IMR-90 (cell line): ENCODE measurements at places on chromosomes 5 and 9. TPM values are rescaled to one million over a fixed set of nuclear protein-coding genes. Genes with fewer than 3 reads are reported as not detected.

The PWWP2A gene
- total RNA-seq = 12.5 and 14.4 TPM in 2 replicates

- H3K27ac ChIP-seq = no peak overlapping the region
- H3K36me3 ChIP-seq = no peaks in the 10 kb centered on the region
- peaks cover 2% of the 10 kb centered on the region; the same call in 1 of the 2 replicates for H3K4me1 ChIP-seq
- H3K27me3 ChIP-seq = peaks cover 60% of the 10 kb centered on the region
- H3K4me3 ChIP-seq = no peak overlapping the region
- DNase-seq = no peak
Measured at GRCh38 chr9:121445986-121446385, 53.7 kb downstream of the GGTA1 start.

The FGF1 gene
- 7.7 and 8.1 TPM in 2 replicates for total RNA-seq

DNA sequence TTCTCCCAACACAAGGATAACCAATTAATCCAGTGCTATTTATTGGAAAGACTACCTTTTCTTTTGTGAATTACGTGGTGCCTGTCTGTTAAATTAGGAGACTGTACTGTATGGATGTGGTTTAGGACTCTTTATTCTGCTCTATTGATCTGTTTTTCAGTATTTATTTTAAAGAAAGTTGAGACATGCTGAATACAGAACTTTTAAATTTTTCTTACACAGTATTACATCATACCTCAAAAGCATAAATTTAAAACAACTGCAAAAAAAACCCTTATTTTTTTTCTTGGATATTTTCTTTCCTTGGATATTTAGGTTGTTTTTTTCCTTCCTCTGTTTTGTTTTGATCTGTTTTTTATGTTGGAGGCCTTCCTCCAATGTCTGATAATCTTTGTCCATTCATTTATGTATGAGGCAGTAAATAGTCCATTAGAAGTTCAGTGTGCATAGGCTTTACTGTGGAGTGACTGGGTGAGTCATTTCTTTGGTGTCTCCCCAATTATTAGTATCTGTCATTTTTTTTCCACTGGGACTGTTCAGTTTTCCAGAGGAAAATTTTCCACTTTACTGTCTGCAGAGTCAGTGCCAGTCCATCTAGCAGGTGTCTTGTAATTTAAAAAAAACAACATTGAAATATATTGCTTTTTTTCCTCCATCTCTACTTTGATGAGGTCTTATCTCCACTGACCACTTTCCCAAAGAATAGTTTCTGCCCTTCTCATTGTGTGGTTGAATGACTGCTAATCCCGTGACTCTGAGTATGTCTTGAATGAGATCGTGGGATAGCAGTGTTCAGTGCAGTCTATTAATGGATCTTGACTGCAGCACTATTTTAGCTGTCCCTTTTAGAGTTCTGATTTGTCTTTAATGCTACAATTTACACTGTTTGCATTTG, 15.2 kb downstream of the CYSTM1 start:
- no peak overlapping the region for H3K27ac ChIP-seq
- H3K36me3 ChIP-seq = no peaks in the 10 kb centered on the region
- no peaks in the 10 kb centered on the region for H3K4me1 ChIP-seq
- no peaks in the 10 kb centered on the region for H3K27me3 ChIP-seq
- peak; percentile 78 for DNase-seq
- H3K4me3 ChIP-seq = no peak overlapping the region

- no peaks in the 10 kb centered on the region for H3K27me3 ChIP-seq
- no peak overlapping the region for H3K27ac ChIP-seq
- no peak for DNase-seq
- no peak overlapping the region for H3K4me3 ChIP-seq
Measured at GRCh38 chr5:65539827-65540226, 23.1 kb downstream of the CENPK start.

The N4BP3 gene
- total RNA-seq = under 0.01 and 0.18 TPM in 2 replicates

GRCh38 chr5:1354576-1354975, 9.7 kb upstream of the CLPTM1L start:
- peaks cover 34% of the 10 kb centered on the region for H3K27me3 ChIP-seq
- DNase-seq = no peak
- H3K36me3 ChIP-seq = no peaks in the 10 kb centered on the region
- H3K4me3 ChIP-seq = no peak overlapping the region

DNA sequence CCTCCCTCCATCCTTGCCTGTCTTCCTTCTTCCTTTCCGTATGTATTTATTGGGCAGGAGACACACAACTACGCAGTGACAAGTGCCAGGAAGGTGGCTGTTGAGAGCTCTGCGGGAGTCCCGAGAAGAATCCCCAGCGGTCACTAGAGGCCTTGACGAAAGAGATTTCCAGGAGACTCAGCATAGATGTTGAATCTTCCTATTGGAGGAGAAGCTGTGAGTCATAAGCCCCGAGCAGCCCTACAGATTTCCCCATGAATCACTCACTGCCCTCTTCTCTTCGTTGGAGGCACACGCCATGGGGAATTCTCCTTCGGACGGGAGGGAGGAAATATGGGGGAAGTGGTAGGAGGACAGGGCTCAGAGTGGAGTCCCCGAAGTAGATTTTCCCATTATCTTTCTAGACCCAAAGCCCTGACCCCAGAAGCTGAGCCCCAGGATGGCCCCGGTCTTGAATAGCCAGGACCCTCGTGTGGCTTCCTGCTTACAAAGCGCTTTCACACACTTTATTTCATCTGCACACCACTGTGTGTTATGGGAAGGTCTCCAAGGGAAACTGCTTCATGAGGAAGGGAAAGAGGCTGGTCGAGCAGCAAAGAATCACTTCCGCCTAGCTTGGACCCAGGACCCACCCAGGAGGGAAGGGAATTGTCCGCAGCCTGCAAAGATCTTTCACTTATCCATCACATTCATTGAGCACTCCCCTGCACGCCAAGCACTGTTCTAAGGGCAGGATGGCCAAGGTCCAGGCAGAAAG, 12.7 kb downstream of the DUSP1 start:
- H3K4me1 ChIP-seq = peaks cover 8% of the 10 kb centered on the region
- no peaks in the 10 kb centered on the region for H3K27me3 ChIP-seq
- peak overlapping the region; percentile 51 for H3K27ac ChIP-seq
- DNase-seq = peak; percentile 97

DNA sequence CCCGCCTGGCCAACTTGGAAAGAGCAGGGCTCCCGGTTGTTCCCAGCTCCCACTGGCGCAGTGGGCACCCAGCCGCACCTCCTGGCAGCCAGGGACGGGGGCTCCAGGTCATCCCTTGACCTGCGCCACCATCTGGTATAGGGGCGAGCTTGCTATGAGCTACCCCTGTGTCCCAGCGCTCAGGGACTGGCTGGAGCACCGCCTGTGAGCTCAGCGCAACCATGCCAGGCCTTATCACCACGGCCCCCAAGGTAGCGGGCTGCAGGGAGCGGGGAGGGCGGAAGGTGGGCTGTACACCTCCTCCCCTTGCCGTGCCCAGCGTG, 15.4 kb upstream of the RASA1 start:
- no peaks in the 10 kb centered on the region for H3K36me3 ChIP-seq
- no peaks in the 10 kb centered on the region for H3K4me1 ChIP-seq
- DNase-seq = no peak
- no peak overlapping the region for H3K27ac ChIP-seq
- H3K27me3 ChIP-seq = no peaks in the 10 kb centered on the region
- H3K4me3 ChIP-seq = no peak overlapping the region

The KIF4B gene
- total RNA-seq = under 0.01 TPM in 2 replicates

The SLC46A2 gene
- not detected in 2 replicates for total RNA-seq

DNA sequence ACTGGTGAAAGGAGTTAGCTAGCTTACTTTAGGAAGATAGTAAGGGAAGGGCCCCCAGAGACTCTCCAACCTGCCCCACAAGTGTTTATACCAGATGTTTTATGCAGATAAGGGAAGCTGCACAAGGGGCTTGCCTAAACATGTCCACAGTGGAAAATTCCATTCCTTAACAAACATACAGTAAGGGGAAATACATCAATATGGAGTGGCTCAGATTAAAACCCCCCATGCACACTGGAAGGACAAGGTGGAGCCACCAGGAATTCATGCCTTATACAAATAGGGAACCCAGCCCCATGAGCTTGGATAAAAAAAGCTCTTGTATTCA, 106.3 kb upstream of the GPBP1 start:
- H3K36me3 ChIP-seq = no peaks in the 10 kb centered on the region
- peak; percentile 32 for DNase-seq
- peaks cover 4% of the 10 kb centered on the region for H3K4me1 ChIP-seq
- peaks cover 2% of the 10 kb centered on the region for H3K27me3 ChIP-seq
- H3K4me3 ChIP-seq = no peak overlapping the region

- peaks cover 73% of the 10 kb centered on the region for H3K27me3 ChIP-seq
- no peaks in the 10 kb centered on the region for H3K36me3 ChIP-seq
- H3K4me1 ChIP-seq = no peaks in the 10 kb centered on the region; the same call in 1 of the 2 replicates
- peak; percentile 60 for DNase-seq
- peak overlapping the region; percentile 13 for H3K4me3 ChIP-seq
- H3K27ac ChIP-seq = no peak overlapping the region
Measured at GRCh38 chr9:130535818-130536521, 43.4 kb upstream of the FUBP3 start.

The SPEF2 gene
- 2.3 and 2.5 TPM in 2 replicates for total RNA-seq

DNA sequence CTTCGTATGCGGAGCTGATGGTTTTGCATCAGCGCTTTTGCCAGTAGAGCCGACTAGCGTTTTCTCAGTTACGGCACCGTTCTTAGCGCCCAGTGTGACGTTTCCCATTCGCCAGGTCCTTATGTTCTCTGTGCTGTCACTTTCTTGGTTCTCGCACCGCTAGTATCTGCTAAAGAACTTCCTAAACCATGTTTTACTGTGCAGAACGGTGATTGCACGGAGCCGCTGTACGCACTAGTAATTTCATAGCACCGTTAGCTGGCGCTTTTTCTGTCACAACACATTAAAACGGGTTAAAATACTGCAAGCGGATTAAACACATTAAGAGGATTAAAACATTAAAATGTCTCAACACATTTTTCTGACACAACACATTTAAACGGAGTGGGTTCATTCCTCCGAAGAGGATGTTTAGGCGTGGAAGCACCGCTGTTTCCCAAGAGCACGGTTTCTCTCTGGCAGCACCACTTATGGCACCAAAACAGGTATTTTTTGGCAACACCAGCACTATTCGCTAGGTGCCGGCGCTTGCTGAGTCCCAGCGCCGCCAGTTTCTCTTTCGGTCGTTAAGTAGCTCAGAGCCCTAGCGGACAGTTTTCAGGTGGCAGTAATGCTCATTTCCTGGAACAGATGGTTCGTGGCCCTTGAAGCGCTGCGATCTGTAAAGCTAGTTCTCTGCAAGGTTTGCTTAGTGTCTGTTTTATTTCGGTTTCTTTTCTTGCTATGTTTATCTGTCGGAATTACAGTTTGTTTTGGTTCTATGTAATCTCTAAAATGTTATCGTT, 20.3 kb downstream of the ANXA2R start:
- H3K36me3 ChIP-seq = no peaks in the 10 kb centered on the region
- H3K4me3 ChIP-seq = peak overlapping the region; percentile 64
- H3K27me3 ChIP-seq = no peaks in the 10 kb centered on the region
- peaks cover 8% of the 10 kb centered on the region for H3K4me1 ChIP-seq

The LCN9 gene
- not detected in 2 replicates for total RNA-seq

DNA sequence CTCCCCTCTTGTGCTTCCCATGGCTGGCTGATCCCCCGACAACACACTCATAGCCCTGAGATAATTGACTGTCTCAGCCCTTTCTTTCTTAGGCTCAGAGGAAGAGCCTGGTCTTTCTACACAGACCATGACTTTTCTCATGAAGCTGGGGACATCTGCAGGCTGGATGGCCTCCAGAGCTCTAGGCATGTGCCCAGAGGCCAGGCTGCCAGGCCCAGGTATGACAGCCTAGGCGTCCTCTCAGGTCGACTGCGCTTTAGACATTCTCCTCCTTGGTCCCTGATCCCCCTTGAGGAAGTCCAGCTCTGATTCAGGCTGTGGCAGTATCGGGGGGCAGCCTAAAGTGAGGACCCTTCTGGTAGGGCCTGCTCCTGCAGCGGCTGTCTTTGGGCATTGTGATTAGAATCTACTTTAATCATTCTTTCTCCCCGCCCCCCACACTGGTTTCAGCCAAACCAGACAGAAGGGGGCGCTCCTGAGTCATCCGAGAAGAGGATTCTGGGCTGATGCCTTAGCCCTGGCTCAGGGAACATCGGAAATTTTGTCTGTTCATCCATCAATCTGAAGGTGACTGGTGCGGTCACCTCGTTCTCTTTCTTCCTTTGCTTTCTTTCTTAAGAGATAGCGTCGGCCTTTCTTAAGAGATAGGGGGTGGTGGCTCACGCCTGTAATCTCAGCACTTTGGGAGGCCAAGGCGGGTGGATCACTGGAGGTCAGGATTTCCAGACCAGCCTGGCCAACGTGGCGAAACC, 66.5 kb upstream of the HSPA9 start:
- H3K27ac ChIP-seq = no peak overlapping the region
- no peak overlapping the region for H3K4me3 ChIP-seq
- DNase-seq = peak; percentile 60
- peaks cover 45% of the 10 kb centered on the region for H3K27me3 ChIP-seq
- no peaks in the 10 kb centered on the region for H3K36me3 ChIP-seq

The CD14 gene
- 0.18 TPM in 1 of 2 replicates, not detected in the other for total RNA-seq

GRCh38 chr5:143931476-143931875, 119.5 kb downstream of the HMHB1 start:
- H3K27me3 ChIP-seq = no peaks in the 10 kb centered on the region
- no peaks in the 10 kb centered on the region for H3K4me1 ChIP-seq
- no peak overlapping the region for H3K4me3 ChIP-seq
- no peaks in the 10 kb centered on the region for H3K36me3 ChIP-seq
- no peak overlapping the region for H3K27ac ChIP-seq
- no peak for DNase-seq

The TMC1 gene
- not detected in 2 replicates for total RNA-seq

GRCh38 chr5:89199306-89199705, 316.3 kb upstream of the MEF2C start:
- H3K36me3 ChIP-seq = no peaks in the 10 kb centered on the region
- no peak overlapping the region for H3K27ac ChIP-seq
- H3K27me3 ChIP-seq = no peaks in the 10 kb centered on the region
- no peaks in the 10 kb centered on the region for H3K4me1 ChIP-seq
- H3K4me3 ChIP-seq = no peak overlapping the region

DNA sequence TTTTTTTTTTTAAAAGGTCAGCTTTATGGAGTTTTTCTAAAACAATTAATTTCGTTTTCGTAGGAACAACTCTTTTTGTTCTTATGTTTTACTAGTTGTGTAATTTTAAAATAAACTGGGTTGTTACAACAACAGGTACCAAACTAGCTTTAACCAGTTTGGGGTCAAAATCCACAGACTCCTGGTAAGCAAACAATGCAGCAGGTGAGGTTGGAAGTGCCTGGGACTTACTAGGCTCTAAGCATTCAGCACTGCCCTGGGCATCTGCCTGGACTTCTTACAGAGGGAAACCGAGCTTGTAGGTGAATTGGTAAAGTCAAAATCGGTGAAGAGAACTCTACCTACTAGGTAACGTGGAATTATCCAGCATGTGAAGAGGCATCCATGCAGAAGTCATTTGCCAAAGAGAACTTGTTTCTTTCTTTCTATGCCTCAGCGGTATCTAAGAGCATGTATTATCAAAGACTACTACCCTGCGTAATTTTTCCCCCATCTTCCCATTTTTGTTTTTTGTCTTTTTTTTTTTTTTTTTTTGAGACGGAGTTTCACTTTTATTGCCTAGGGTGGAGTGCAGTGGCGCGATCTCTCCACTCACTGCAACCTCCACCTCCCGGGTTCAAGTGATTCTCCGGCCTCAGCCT, 145.4 kb downstream of the KCTD16 start:
- no peak overlapping the region for H3K27ac ChIP-seq
- no peak overlapping the region for H3K4me3 ChIP-seq
- H3K4me1 ChIP-seq = no peaks in the 10 kb centered on the region
- no peaks in the 10 kb centered on the region; the same call in 1 of the 2 replicates for H3K27me3 ChIP-seq
- no peaks in the 10 kb centered on the region for H3K36me3 ChIP-seq
- DNase-seq = no peak
